ENCODE measurements at places on chromosomes 2 and 18.

DNA sequence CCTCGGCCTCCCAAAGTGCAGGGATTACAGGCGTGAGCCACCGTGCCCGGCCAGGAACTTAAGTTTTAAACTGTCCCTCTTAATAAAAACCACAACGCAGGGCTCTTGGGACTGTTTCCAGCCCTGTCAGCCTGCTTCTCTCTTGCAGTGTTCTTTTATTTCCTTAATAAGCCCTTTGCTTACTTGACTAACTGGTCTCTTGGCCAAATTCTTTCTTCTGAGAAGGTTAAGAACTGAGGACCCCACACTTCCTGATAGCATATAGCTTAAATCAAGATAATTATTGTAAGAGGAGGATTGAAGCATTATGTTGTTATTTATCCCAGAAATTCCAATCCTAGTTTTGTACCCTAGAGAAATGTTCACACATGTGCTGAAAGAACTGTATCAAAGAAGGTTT lies 128.2 kb upstream of the UXS1 start:
- no peak for DNase-seq

DNA sequence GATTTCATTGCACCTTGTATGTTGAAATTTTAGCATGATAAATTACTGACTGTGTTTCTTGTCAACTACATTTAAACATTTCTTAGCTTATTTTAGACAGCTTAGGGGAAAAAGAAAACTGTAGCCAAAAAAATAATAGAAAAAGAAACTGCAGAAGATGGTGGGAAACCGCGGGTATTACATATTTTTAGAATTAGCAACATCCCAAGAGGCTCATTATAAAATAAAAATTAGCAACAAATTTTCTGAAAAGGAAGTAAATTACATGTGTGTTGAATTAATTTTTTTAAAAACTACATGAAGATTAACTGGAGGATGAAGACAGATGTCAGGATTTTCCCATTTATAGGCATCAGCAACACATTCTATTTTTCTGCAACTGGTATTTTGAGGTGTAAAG lies 4.3 kb downstream of the PELI1 start:
- no peak for DNase-seq

GRCh38 chr2:163735685-163736432 lies at the start of gene FIGN:
Gene FIGN, minus strand, starts transcription at chr2:163736008. Its CDS starts 1,081 bp downstream, at chr2:163734927.
- DNase-seq = no peak

GRCh38 chr18:525036-525797 lies 24.7 kb upstream of the COLEC12 start:
- peak; percentile 10 for DNase-seq

GRCh38 chr18:4134700-4135099 lies 320.4 kb downstream of the DLGAP1 start:
- no peak for DNase-seq

DNA sequence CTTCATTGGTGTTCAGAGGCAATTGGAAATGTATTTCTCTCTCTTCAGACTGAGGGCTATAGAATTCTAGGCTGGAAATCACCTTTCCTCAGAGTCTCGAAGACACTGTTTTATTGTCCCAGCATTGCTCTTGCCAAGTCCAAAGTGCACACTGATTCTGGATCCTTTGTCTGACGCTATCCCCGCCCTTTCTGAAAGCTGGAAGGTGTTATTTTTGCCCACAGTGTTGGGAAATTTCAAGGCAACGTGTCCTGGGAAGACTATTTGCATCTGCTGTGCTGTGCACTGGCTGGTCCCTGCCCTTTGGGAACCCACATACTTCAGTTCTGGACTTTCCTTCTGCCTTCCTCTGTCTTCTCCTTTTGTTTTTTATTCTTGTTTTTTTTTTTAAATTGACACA lies 190.8 kb downstream of the SH3BP4 start:
- DNase-seq = no peak

Data from inflammatory macrophage treated with lipopolysaccharide for 4 hours (primary cell).